Small intestine (tissue), 16 donors: ENCODE measurements at places on chromosomes 2 and 18.

DNA sequence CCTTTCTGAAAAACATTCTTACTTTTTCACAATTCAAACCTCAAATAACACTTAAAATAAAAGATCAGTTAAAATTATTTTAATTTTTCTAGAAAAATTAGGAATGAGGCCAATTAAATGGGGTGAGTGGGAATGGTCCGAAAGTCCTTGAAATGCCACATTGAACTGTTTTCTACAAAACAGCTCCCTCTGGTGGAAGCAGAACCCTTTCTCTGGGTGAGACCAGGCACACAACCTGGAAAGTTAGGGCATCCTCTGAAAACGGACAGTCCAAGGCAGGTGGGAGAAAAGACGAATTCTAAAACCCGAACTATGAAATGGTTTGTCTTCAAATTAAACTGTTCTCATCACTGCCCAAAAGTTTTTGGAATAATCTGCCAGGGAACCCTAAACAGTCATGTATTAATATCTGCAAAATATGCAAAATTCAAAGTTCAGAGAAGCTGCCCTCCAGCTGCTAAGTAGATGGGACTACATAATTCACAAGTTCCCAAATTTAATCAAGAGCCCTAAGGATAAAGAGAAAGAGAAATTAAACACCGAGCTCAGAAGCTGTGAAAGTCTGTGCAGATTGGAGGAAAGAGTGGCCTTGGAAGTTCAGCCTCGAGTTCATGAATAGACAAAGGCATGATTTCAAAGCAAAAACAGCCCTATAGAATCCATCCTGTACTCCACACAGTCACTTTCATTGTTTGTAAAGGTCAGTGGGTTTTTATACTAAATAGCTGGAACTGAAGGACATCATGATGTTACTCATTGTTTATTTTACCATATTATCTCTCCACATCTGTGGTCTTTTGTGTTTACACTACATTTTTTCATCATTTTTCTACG lies 108.3 kb downstream of the PIEZO2 start:
- peaks cover 3% of the 10 kb centered on the region for H3K4me1 ChIP-seq
- no peaks in the 10 kb centered on the region for H3K27me3 ChIP-seq
- H3K4me3 ChIP-seq, result no peak overlapping the region
- no peak overlapping the region for H3K27ac ChIP-seq

DNA sequence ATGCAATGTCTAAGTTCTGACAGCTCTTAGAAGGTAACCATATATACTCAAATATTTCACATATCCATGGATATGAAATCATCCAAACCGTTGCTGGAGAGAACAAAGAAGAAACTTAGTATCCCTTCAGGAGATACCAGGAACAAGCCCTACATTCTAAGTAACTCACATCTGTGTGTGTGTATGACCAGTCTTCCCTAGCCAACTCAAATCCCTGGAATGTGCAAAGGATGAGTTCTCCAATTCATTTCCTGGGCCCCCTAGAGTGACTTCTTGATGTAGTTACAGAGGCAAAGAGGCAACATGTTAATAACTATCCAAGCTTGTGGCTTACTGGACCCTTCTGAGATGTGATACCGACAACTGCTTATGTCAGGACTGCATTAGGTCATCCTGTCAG lies 20.1 kb downstream of the TPGS2 start:
- no peaks in the 10 kb centered on the region for H3K27me3 ChIP-seq
- H3K36me3 ChIP-seq, result peaks cover 36% of the 10 kb centered on the region
- no peak overlapping the region for H3K4me3 ChIP-seq
- no peaks in the 10 kb centered on the region for H3K4me1 ChIP-seq
- no peak for DNase-seq
- no peak overlapping the region for H3K27ac ChIP-seq

- H3K36me3 ChIP-seq, result no peaks in the 10 kb centered on the region
- DNase-seq, result no peak
- H3K4me1 ChIP-seq, result no peaks in the 10 kb centered on the region
- H3K4me3 ChIP-seq, result no peak overlapping the region
- no peak overlapping the region for H3K27ac ChIP-seq
Observed at GRCh38 chr2:75162897-75163296, 36.4 kb downstream of the TACR1 start.

DNA sequence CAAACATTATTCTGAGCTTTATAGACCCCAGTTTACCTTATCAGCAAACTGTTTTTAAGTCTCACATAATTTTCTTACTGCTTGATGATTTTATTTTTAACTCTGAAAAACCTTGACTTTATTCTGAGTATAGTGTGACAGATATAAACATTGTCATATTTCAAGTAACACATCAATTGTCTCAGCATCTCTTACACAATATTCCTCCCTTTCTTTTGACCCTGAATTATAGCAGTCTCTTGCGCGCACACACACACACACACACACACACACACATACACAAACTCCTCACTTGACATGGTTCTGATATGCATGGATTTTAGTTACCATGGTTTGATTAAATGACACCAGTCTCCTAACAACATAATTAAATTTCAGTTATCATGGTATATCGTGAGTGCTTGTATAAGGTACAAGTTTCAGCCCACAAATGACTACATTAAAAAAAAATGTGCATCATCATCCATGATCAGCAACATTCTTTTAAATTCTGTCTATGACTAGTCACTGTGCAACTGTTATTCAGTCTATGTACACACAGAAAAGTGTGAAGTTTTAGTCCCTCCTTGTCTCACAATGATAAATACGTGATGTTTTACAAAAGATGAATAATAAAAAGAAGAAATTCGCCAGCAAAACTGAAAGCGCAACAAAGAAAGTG lies 39.5 kb upstream of the TACR1 start:
- no peak overlapping the region for H3K4me3 ChIP-seq
- no peaks in the 10 kb centered on the region for H3K36me3 ChIP-seq
- no peaks in the 10 kb centered on the region for H3K4me1 ChIP-seq
- H3K27me3 ChIP-seq, result no peaks in the 10 kb centered on the region
- DNase-seq, result no peak
- H3K27ac ChIP-seq, result no peak overlapping the region

GRCh38 chr2:240127191-240127750 lies 8.8 kb downstream of the COPS9 start:
- DNase-seq, result no peak
- H3K4me1 ChIP-seq, result no peaks in the 10 kb centered on the region
- H3K27ac ChIP-seq, result no peak overlapping the region
- H3K36me3 ChIP-seq, result peaks cover 55% of the 10 kb centered on the region

GRCh38 chr18:68940039-68940438 lies 142.2 kb downstream of the CCDC102B start:
- H3K27ac ChIP-seq, result no peak overlapping the region
- H3K36me3 ChIP-seq, result no peaks in the 10 kb centered on the region
- no peak overlapping the region for H3K4me3 ChIP-seq
- no peak for DNase-seq
- H3K27me3 ChIP-seq, result no peaks in the 10 kb centered on the region

DNA sequence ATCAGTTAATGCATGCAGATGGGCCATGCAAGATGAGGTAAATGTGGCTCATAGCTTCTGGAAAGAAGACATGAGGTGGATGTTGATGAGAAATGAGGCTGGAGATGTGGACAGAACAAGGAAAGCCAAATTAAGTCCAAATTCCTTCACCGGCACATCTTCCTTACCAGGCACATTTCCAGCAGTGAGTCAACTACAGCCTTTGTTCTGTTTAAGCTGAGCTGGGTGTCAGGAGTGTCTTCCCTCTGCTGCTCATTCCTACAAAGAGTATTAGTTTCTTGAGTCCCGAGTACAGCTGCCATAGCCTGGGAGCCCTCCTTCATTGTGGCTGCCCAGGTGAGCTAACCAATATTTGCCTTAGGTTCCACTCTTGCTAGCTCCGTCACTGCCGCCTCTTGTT lies 945.0 kb downstream of the SLC4A3 start:
- no peak for DNase-seq
- H3K4me1 ChIP-seq, result no peaks in the 10 kb centered on the region

DNA sequence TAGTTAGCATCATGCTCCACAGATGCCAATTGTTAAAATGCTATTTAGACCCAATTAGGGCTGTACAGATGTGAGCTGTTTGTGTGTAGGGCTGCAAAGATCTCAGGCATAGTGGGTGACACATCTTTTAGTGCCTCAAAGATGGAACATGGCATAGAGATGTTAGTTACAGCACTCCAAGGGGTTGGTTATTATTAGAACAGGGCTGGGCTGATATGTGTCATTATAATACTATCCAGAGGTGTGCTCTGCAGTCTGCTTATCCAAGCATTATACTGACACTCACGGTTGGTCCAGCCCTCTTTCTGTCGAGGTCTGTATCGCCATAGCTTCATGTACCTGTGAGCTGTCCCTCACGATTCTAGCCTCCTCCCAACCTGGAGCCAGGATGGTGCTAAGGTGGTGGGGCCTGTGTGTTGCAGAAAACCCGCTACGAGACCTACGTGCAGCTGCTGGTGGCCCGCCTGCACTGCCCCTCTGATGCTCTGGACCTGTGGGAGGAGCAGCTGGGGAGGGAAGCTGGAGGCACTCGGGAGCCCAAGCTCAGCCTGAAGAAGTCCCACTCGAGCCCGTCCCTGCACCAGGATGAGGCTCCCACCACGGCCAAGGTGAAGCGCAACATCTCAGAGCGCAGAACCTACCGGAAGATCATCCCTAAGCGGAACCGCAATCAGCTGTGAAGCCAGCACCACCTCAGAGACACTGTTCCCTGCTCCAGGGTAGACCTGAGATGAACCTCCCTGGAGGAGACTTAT lies 27.1 kb downstream of the PSD4 start:
- peaks cover 5% of the 10 kb centered on the region for H3K36me3 ChIP-seq
- DNase-seq, result no peak
- no peak overlapping the region for H3K4me3 ChIP-seq
- H3K4me1 ChIP-seq, result no peaks in the 10 kb centered on the region
- no peaks in the 10 kb centered on the region for H3K27me3 ChIP-seq

- no peak overlapping the region for H3K27ac ChIP-seq
- H3K36me3 ChIP-seq, result no peaks in the 10 kb centered on the region
- H3K4me3 ChIP-seq, result no peak overlapping the region
- DNase-seq, result no peak
- H3K4me1 ChIP-seq, result no peaks in the 10 kb centered on the region
- no peaks in the 10 kb centered on the region for H3K27me3 ChIP-seq
Observed at GRCh38 chr2:99988599-99988998, 153.8 kb downstream of the AFF3 start.

DNA sequence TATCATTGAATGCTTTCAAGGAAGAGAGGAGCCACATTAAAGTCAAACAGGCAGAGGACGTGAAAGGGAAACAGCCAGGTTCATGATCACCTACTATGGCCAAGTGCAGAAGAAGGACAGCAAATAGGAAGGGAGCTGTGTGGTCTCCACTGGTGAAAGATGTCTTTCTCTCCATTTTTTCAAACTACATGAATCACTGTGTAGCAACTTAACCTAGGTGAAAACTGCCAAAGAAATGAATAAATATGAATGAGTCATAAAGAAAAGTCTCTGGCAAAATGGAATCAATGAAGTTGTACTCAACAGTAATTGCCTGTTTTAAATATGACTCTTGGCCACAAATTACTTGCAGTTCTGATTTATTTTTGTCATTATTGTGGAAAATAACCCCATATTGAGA lies 452.6 kb upstream of the PKDCC start:
- no peaks in the 10 kb centered on the region for H3K27me3 ChIP-seq
- no peak overlapping the region for H3K4me3 ChIP-seq
- H3K36me3 ChIP-seq, result no peaks in the 10 kb centered on the region
- no peak for DNase-seq
- no peaks in the 10 kb centered on the region for H3K4me1 ChIP-seq

- no peaks in the 10 kb centered on the region for H3K27me3 ChIP-seq
- no peak overlapping the region for H3K4me3 ChIP-seq
- H3K36me3 ChIP-seq, result no peaks in the 10 kb centered on the region
- peak; percentile 57 for DNase-seq
Observed at GRCh38 chr2:231611273-231612108, 18.8 kb downstream of the TEX44 start.

DNA sequence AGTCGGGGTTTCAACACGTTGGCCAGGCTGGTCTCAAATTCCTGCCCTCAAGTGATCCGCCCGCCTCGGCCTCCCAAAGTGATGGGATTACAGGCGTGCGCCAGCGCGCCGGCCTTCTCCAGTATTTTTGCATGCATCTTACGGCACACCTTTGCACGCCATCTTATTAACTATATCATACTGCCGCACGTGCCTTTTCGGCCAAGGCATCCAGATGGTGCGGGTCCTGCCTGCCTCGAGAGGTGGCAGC lies 765 bp upstream of the ING5 start:
- H3K4me1 ChIP-seq, result peaks cover 5% of the 10 kb centered on the region
- peaks cover 3% of the 10 kb centered on the region for H3K36me3 ChIP-seq
- no peaks in the 10 kb centered on the region for H3K27me3 ChIP-seq
- no peak overlapping the region for H3K27ac ChIP-seq

GRCh38 chr18:66550366-66550765 lies 53.5 kb downstream of the CDH19 start:
- H3K4me1 ChIP-seq, result no peaks in the 10 kb centered on the region
- no peak overlapping the region for H3K4me3 ChIP-seq
- H3K27ac ChIP-seq, result no peak overlapping the region
- no peaks in the 10 kb centered on the region for H3K27me3 ChIP-seq
- no peak for DNase-seq

- no peak overlapping the region for H3K27ac ChIP-seq
- no peaks in the 10 kb centered on the region for H3K27me3 ChIP-seq
- H3K4me1 ChIP-seq, result no peaks in the 10 kb centered on the region
- DNase-seq, result no peak
- H3K36me3 ChIP-seq, result no peaks in the 10 kb centered on the region
Observed at GRCh38 chr2:179636100-179636980, 225.1 kb downstream of the ZNF385B start.

DNA sequence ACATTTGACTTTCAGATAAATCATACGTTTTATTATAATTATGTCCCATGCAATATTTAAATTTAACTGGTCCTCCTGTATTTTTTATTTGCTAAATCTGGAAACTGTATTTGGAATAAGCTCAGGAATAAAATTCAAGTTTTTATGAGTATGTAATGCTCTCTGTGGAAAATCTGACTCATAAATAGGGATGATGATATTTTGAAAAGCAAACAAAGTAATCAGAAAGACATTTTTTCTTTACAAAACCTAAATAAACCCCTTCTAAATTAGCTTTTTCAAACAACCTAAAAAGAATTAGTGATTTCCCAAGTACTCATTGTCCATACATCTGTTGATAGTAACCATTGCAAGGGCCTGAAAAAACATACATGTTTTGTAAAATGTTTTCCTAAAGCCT lies 41.1 kb downstream of the ASB1 start:
- no peaks in the 10 kb centered on the region for H3K27me3 ChIP-seq
- DNase-seq, result no peak
- no peak overlapping the region for H3K4me3 ChIP-seq
- H3K4me1 ChIP-seq, result no peaks in the 10 kb centered on the region
- H3K27ac ChIP-seq, result no peak overlapping the region
- H3K36me3 ChIP-seq, result no peaks in the 10 kb centered on the region

DNA sequence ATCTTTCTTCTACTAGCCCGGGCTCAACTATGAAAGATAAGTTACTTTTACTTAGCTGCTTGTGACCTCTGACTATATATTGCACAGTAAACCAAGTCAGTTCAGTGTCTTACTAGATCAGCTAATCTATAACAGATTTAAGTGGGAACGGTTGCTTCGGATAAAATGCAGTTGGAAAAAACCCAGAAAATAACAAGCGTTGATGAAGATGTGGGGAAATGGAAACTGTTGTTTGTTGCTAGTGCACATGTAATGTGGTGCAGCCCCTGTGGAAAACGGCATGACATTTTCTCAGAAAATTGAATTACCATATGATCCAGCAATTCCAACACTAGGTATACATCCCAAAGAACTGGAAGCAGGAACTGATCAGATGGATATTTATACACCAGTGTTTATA lies 248.5 kb downstream of the PRKCE start:
- H3K36me3 ChIP-seq, result no peaks in the 10 kb centered on the region
- no peak overlapping the region for H3K4me3 ChIP-seq
- H3K27me3 ChIP-seq, result no peaks in the 10 kb centered on the region
